ENCODE measurements at places on chromosomes 12 and 14.

DNA sequence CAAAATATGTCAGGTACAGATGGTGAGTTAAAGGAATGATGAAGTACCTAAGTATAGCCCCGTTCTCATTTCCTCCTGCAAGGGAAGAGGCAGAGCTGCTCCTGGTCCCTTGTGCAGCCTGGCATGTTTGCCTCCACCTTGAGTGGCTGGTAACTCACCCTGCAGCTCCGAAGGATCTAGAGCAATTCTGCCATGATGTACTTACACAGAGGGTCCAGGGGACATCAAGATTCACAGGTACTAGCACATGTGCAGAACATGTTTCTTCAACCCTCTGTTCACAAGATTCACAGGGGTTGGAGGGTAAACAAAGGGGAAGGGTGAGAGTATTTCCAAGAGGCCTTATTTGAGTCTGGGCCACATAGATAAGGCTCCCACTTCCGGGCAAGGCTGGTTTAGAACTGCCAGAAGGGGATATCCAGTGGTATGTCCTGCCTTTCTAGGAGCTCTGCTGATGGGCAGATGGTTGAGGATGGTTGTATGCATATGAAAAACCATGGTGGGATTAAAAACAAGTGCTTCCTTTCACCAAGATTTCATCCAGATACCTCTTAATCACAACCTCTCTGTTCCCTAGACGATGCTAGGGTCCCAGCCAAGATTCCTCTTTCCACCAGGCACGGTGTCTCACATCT is 7.7 kb downstream of the DCTN2 start:
- no peak for DNase-seq

DNA sequence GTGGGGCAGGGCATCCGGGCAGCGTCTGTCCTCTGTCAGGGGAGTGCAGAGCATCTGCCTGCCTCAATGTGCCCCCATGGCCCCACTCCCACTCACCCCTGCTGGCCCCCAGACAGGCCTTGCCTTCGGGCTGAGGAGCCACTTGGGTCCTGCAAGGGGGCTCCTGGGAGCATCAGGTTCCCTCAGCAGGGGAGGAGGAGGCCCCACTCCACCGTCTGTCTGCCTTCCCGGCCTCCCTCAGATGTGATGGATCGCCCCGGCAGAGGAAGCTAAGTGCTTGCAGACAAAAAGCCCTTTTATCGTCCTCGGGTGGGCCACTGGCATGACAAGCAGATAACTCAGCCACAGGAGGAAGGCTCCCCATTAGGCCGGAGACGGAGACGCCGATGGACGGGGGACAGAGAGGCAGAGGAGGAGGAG is 35.1 kb downstream of the NCOR2 start:
- peak; percentile 88 for DNase-seq

- DNase-seq = no peak
These were observed 57.2 kb upstream of the AEBP2 start for GRCh38 chr12:19382111-19382526.

- DNase-seq = peak; percentile 52
These were observed 98.4 kb downstream of the APAF1 start for GRCh38 chr12:98743362-98743953.

GRCh38 chr12:119807380-119807779 is 69.7 kb downstream of the CIT start:
- DNase-seq = no peak

DNA sequence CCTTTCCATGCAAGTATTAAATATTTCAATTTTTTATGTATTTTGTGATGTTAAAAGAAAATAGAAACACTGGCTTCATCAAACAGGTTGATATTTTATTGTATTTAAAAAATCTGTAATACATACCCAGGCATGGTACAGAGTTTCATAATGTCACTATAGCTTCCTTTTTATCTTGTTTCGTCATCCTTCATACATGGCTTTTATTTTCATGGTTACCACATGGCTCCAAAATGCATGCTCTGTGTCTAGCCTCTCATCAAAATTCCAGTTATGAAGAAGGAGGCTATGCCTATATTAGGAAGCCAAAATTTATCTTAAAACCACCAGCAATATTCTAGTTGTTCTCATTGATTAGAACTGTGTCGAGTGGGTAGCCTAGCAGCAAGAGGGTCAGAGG is 464.8 kb downstream of the BTG1 start:
- DNase-seq = no peak

All from eye (tissue), 1 donor.